ENCODE measurements at places on chromosomes 4 and X.

DNA sequence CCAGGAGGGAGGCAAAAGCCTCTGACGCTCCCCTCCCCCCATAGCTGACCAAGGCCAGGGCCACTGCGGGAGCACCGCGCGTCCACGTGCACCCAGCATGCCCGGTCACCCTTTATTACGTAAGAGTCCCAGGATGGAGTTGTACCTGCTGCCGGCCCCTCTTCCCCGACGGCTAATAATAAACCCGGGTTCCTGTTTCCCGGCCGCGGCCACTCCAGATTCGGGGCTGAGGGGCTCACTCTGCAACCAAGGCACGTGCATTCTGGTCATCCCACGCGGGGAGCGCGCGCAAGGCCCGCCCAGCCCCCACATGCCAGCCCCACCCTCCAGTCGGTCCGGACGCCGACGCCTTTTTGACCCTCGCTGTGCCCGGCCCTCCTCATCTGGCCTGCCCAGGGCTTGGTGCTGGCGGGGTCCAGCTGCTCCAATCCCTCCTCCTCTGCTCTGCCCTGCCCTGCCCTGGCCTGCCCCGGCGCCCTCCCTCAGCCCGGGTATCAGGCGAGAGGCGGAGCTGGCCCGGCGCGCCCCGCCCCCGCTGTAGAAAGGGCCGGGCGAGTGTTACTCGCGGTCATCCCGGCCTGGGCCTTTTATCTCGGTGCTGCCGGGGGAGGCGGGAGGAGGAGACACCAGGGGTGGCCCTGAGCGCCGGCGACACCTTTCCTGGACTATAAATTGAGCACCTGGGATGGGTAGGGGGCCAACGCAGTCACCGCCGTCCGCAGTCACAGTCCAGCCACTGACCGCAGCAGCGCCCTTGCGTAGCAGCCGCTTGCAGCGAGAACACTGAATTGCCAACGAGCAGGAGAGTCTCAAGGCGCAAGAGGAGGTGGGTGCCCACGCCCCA is 2.6 kb downstream of the MID1IP1 start:
- DNase-seq = no peak

DNA sequence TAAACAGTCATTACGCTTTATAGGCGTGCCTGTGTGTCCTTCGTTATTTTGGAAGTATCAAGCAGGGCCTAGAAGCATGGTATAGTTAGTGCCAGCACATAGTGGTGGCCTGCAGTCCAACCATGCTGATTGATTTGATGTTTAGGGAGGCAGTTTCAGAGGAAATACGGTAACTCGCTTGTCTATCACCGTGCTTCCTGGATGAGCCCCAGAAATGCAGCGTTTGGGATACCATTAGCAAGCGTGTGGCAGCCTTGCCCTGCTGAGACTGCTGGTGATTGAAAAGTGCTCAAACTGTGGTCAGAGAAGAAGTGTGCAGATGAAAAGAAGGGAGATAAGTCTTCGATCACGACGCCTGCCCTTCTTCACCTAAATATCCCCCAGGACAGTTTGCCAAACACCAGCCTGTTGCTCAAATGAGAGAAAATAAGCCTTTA is 158.4 kb downstream of the CHIC2 start:
- DNase-seq = no peak

DNA sequence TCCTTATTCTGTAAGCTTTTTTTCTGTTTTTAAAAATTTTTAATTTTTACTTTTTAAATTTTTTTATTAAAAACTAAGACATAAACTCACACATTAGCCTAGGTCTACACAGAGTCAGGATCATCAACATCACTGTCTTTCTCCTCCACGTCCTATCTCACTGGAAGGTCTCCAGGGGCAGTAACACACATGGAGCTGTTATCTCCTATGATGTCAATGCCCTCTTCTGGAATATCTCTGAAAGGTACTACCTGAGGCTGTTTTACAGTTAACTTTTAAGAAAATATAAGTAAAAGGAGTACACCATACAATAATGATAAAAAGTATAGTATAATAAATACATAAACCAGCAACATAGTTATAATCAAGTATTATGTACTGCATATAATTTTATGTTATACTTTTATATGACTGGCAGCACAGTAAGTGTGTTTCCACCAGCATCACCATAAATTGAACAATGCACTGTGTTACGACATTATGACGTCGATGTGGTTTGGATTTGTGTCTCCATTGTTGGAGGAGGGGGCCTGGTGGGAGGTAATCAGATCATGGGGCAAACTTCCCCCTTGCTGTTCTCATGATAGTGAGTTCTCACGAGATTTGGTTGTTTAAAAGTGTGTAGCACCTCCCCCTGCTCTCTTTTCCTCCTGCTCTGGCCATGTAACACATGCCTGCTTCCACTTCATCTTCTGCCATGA is 21.3 kb downstream of the IL15 start:
- DNase-seq = no peak

DNA sequence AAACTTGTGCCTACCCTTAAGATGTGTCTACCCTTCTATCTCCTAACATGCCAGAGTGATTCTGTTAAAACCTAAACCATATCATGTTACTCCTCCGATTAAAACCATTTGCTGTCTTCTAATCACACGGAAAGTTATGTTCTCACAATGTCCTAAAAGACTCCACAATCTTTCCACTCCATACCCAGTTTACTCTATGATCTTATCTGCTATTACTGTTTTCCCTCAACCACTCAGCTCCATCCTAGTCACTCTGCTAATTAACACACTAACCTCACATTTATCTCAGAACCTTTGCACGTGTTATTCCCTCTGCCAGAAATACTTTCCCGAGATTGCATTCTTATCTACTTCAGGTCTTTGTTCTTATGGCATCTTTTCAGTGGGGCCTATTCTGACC is 47.6 kb upstream of the UPRT start:
- DNase-seq = no peak

- DNase-seq = no peak
Observed at GRCh38 chr4:57435300-57435699, 325.1 kb upstream of the IGFBP7 start.

- DNase-seq = no peak
Observed at GRCh38 chr4:87853108-87853507, 20.3 kb downstream of the MEPE start.

GRCh38 chr4:73730292-73730691 is 10.1 kb upstream of the CXCL8 start:
- no peak for DNase-seq

DNA sequence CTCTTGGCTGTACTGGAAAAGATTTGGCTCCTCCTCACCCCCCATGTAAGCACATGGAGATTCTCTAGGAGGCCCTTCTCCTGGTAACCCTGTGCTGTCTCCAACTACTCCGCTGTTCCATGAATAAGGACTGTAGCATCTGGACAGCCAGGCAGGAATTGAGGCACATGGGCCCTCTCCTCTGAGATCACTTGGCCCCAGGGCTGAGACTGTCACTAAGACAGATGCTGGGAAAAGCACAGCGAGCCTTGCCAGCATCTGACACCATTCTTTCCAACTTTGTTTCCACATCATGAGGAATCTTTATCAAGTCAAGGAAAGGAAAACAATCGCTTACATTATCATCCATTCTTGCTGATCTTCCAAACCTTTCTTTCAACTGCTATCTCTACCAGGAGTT is 222.6 kb upstream of the INTU start:
- DNase-seq = no peak

GRCh38 chr4:141896687-141897086 is 260.3 kb downstream of the IL15 start:
- no peak for DNase-seq

GRCh38 chrX:124986284-124986683 is 333.4 kb upstream of the TEX13C start:
- no peak for DNase-seq

DNA sequence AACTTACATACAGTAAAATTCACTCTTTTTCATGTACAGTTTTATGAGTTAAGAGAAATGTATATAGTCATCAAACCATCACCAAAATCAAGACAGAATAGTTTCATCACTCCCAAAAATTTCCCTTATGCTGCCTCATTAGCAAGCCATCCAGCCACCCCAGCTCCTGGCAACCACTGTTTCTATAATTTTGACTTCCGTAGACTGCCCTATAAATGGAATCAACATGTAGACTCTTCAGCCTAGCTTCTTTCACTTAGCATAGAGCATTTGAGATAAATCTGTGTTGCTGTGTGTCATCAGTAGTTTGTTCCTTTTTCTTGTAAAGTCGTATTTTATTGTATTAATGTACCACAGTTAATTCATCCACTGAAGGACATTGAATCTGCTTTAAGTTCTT is 23.2 kb downstream of the HDX start:
- no peak for DNase-seq

DNA sequence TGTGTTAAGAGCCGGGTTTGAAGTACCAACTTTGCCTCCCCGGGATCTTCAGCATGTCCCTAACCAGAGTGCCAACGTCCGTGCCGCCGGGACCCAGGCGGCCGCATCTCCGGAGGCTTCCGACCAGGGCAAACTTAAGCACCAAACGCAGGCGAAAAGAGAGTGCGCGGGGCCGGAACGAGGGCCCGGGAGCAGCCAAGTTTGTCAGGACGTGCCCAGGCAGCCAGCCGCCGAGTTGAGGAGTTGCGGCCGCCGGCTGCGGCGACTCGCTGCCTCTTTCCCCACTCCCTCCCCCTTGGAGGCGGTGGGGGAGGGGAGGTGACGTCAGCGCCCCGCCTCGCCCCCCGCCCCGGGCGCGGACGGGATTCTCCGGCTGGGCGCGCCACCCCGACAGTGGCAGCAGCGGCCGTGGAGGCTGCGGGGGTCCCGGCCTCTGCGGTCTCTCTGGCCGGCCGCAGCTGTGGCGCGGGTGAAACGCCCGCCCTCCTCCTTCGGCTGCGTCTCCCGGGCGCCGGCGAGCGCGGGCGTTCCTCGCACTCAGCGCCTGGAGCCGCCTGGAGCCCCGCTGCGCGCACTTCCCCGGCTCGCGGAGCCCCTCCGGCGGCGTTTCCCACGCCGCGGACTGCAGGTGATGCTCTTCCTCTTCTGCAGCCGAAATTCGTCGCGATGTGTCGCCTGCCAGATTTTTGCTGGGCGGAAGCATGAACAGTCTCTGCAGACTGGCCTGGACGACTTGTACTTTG is 2.9 kb upstream of the FAT1 start:
- no peak for DNase-seq

GRCh38 chr4:72555377-72555831 is 13.6 kb downstream of the ADAMTS3 start:
- no peak for DNase-seq

- no peak for DNase-seq
Observed at GRCh38 chr4:38106886-38107514, 146.8 kb downstream of the PTTG2 start.

- no peak for DNase-seq
Observed at GRCh38 chr4:111628437-111628836, 516.8 kb upstream of the FAM241A start.

DNA sequence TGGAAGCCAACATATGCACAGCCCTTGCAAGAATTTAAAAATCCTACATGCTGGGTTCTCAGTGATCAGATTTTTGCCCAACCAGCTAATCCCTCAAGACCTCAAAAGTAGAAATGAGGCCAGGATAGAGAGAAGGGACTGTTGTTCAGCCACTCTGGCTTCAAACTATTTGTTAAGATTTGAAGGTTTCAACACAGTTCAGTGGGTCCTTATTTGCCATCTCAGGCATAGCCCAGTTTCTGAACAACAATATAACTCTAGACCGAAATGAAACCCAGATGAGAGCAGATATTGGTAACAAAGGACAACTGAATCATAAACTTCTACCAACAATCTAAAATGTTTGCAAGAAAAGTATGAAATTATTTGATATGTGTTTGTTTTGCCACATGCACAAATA is 237.3 kb downstream of the NR3C2 start:
- DNase-seq = no peak

DNA sequence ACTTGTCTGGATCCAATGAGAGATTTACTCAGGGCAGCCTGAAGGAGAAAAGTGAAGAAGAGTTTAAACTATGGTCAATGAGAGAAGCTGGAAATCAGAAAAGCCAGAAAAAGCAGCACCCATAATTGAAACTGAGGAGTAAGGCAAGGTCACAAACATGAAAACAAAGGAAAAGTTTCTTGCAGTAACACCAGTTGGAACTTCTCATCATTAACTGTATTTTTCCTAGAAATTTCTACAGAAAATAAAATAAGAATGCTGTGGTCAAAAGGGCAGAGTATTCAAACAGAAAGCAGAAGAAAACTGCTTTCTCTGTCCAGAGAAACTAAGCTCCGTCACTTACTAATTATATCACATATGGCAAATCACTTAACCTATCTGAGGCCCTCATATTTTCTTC is 102.2 kb downstream of the OR13H1 start:
- no peak for DNase-seq

DNA sequence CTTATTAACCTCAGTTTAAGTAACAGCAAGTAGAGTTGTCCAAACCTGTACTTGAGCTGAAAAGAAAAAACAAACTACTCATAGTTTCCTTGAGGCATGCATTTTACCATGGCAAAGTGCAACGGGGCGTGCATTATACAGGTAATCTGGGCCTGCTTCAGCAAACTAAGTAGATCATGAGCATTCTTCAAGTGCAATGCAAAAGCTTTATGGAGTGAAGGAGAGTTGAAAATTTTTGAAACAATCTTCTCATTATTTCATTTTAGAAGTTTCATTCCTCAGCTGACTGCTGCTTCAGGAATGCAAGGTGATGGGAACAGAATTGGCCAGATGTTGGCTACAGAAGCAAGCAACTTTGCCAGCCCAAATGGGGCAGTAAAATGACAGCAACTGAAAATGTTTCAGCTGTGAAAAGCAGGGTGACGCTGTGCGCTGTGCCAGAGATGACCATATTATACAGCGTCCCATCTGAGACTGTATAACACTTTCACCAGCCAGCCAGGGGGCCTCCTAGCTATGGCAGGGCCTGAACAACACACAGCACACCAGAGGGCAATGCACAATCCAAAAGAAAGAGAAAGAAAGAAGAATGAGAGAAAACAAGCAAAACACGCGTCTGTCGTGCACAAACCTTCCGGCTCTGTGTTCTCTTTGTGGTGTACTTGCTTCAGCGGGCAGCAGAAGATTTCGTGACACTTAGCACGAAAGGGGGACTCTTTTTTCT is 145.5 kb upstream of the FGF13 start:
- DNase-seq = no peak

GRCh38 chr4:161320377-161320776 is 843.4 kb downstream of the FSTL5 start:
- DNase-seq = no peak

DNA sequence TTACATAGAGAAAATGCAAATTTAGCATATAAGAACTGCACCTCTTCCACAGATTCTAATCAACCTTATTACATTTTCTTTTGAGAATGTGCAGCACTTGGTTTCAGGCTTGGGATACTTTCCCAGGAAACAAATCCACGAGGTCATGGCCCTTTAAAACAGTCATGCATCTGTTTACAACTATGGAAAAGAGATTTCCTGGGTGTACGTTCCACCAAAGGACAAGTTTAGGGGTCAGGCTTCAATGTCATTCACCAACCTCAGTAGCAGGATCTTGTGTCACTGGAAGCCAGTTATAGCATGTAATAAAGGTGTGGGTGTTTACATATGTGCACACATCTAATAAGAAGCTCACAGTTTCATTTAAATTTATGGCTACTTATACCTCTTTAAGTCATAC is 30.7 kb downstream of the EREG start:
- no peak for DNase-seq

GRCh38 chr4:109319156-109319555 is 16.7 kb upstream of the COL25A1 start:
- DNase-seq = no peak

GRCh38 chr4:73912191-73912590 is 43.0 kb downstream of the CXCL1 start:
- no peak for DNase-seq

GRCh38 chr4:69716654-69717053 is 43.8 kb downstream of the SULT1B1 start:
- DNase-seq = no peak

Data from stimulated activated CD8-positive, alpha-beta memory T cell treated with anti-CD3 and anti-CD28 coated beads, Interleukin-15, amount 100 ng/mL, for 24 hours (primary cell).